Activated CD8-positive, alpha-beta memory T cell treated with anti-CD3 and anti-CD28 coated beads, Interleukin-2, amount 50 U/mL, for 4 hours (primary cell): ENCODE measurements at places on chromosomes 1 and 21.

- no peak for DNase-seq
These were observed 4.8 kb downstream of the PSMD4 start for GRCh38 chr1:151259351-151259750.

DNA sequence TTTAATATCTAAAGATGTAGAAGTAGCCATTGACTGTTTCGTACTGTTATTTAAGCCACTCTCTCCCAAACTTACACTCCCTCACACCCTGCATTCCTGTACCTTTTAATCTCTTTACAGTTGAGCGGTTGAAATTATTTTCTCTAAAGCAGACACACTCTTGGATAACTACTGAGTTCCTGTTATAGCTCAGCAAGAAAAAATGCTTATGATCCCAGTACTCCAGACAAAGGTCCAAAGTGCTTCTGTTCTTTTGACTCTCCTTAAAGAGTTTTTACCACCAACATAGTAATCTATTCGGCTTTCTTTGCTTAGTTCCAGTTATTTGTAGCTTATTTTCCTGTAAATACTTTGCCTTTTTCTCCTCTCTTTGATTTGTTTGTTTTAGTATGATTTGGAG is 100.1 kb downstream of the ATF6 start:
- no peak for DNase-seq

GRCh38 chr1:232422098-232422497 is 207.8 kb downstream of the SIPA1L2 start:
- DNase-seq = no peak

GRCh38 chr1:221708076-221708571 is 33.8 kb downstream of the DUSP10 start:
- no peak for DNase-seq

DNA sequence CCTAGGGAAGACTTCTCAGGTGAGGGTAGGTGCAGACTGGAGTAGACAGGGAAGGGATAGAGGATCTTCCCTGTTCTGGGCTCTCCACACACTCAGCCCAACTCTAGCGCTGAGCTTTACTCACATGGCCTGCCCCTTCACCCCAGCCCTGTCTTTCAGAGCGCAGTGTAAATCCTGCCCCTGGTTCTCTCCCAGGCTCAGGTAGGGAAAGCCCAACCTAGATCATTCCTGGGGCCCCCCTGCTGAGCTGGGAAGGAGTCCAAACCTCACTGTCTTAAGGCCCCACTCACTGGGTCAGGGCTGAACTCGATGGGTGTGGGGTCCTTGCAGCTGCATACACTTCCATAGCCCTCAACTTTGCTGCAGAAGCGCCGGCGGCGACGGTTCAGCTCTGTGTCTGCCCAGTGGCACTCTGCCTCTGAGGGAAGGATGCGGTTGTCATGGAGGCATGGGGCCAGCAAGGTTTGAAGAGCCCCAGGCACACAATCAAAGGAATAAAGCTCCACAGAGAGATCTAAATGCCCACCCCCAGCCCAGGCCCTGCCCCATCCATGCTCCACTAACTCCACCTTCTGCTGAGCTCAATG is 4.2 kb downstream of the POMGNT1 start:
- no peak for DNase-seq

DNA sequence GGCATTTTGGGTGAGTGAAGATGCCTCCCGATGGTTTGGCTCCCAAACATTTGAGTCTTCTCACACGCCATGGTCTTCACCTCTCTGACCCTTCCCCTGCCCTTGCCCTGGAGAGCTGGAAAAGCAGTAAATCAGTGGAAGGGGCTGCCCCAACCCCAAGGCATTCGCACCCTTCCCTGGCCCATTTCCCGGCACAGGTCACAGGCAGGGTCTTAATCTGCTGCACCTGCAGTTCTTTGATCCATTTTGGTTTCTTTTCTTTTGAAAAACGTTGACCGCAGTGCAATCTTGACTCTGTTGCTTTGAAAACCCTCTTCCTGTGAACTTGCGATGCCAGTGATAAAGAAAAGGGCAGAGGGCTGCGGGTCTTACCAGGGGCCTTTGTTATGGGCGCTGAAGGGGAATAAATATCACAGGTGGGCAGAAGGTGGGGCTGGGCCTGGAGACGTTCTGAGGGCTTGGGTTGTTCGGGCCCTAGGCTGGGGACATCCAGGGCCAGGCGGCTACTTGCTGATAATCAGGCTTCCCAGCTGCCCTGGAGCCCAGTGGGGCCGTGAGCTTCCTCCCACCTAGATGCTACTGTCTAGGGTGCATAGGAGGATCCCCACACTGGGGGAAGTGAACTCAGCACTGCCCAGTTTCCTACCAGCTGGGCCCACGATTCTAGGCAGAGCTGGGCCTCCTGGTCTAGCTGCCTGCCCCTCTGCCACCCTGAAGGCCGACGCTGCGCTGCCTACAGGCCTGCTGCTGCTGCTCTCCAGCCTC is 38.6 kb upstream of the EPS8L3 start:
- DNase-seq = peak; percentile 35

GRCh38 chr1:205392650-205393049 is 29.2 kb downstream of the LEMD1 start:
- no peak for DNase-seq
